ENCODE measurements at places on chromosomes 1 and 21.

GRCh38 chr1:223780318-223780717 lies 65.4 kb downstream of the TP53BP2 start:
- peaks cover 22% of the 10 kb centered on the region for H3K4me1 ChIP-seq
- H3K27ac ChIP-seq = no peak overlapping the region
- H3K36me3 ChIP-seq = peaks cover 41% of the 10 kb centered on the region
- H3K4me3 ChIP-seq = no peak overlapping the region
- no peak for DNase-seq

- DNase-seq = no peak
- H3K27ac ChIP-seq = no peak overlapping the region
- H3K27me3 ChIP-seq = peaks cover 2% of the 10 kb centered on the region
Measured at GRCh38 chr1:107293901-107294613, 153.2 kb downstream of the NTNG1 start.

GRCh38 chr21:34807881-34808568 lies 139.2 kb downstream of the CLIC6 start:
- H3K4me3 ChIP-seq = peak overlapping the region; percentile 12
- peak; percentile 72 for DNase-seq
- peak overlapping the region; percentile 67 for H3K27ac ChIP-seq
- H3K36me3 ChIP-seq = peaks cover 15% of the 10 kb centered on the region

GRCh38 chr21:43933199-43933598 lies 68.2 kb downstream of the AGPAT3 start:
- H3K4me3 ChIP-seq = no peak overlapping the region
- H3K36me3 ChIP-seq = peaks cover 3% of the 10 kb centered on the region
- peaks cover 12% of the 10 kb centered on the region for H3K4me1 ChIP-seq
- DNase-seq = no peak
- no peaks in the 10 kb centered on the region for H3K27me3 ChIP-seq

DNA sequence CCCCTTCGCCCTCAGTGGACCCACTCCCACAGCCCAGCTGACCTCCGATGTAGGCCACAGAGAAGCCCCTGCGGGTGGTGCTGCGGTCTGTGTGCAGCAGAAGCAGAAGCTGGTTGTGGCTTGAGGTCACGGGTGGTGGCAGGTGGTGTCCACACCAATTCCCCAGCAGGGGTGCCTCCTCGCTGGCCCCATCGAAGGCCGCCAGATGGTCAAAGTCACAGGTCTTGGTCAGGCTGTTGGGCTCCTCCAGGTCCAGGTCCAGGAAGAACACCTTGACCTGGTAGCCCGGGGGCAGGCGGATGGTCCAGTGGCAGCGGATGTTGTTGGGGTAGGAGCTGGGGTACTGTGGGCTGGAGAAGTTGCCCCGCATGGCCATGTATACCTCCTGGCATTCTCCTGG lies 13.1 kb downstream of the CDCP2 start:
- no peak overlapping the region for H3K27ac ChIP-seq
- H3K36me3 ChIP-seq = no peaks in the 10 kb centered on the region
- no peak overlapping the region for H3K4me3 ChIP-seq
- DNase-seq = no peak
- H3K4me1 ChIP-seq = no peaks in the 10 kb centered on the region

DNA sequence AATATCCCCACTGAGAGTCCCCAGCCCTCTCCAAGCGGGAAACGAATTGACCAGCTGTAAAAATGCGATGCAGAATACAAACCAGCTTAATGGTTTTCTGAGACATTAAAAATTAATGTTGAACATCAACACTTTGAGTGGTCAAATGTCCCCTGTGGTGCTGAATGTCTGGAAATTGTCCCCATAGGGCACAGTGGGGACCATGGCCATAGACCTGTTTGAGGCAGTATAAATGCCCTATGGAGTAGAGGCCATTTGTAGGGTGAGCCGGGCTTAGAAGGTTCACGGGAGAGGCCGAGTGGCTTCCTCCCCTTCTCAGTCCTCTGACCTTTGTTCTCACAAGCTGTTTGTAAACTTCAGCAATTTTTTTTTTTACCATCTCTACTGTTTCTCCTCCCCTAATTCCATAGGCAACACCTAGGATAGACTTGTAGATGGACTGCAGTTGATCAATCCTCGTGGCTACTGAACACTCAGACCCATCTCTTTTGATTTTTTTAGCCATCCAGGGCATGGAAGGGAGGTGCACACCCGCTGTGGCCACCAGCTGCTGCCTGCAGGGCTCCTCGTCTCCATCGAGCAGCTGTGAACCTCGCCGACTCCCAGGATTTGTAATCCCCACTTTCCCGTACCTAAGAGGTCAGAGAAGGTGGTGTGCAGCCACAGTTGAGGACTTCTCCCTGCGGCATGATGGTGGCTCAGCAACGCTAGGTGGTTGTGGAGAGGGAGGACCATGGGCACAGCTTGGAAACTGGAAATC lies 41.0 kb downstream of the KAZN start:
- no peaks in the 10 kb centered on the region for H3K4me1 ChIP-seq
- no peaks in the 10 kb centered on the region for H3K27me3 ChIP-seq
- DNase-seq = no peak

- peaks cover 32% of the 10 kb centered on the region for H3K36me3 ChIP-seq
- peaks cover 69% of the 10 kb centered on the region for H3K4me1 ChIP-seq
- peak overlapping the region; percentile 12 for H3K4me3 ChIP-seq
- no peaks in the 10 kb centered on the region for H3K27me3 ChIP-seq
- DNase-seq = no peak
- H3K27ac ChIP-seq = peak overlapping the region; percentile 67
Measured at GRCh38 chr1:107840725-107841124, 124.3 kb downstream of the VAV3 start.

DNA sequence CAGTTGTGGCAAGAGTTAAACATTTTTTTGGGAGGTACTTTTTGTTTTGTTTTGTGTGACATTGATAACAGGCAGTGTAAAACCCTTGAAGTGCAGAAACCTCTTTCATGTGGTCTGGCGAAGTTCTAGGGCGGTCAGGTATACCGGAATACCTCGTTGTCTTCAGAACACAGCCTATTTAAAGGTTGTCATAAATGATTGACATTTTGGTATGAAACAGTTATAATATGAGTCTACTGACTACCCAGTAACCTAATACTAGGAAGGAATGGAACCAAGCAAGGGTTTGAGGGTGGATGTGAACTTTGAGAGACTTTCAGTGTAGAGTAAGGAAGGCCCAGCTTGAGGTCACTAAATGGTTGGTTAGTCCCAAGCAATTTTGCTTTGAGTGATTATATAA lies 40.5 kb downstream of the PATJ start:
- peaks cover 38% of the 10 kb centered on the region for H3K4me1 ChIP-seq
- H3K36me3 ChIP-seq = peaks cover 12% of the 10 kb centered on the region
- no peaks in the 10 kb centered on the region for H3K27me3 ChIP-seq
- H3K27ac ChIP-seq = peak overlapping the region; percentile 80

- no peak for DNase-seq
- no peak overlapping the region for H3K27ac ChIP-seq
- H3K4me1 ChIP-seq = peaks cover 40% of the 10 kb centered on the region
- H3K4me3 ChIP-seq = no peak overlapping the region
- peaks cover 25% of the 10 kb centered on the region for H3K36me3 ChIP-seq
Measured at GRCh38 chr1:21278208-21278859, 11.9 kb downstream of the ECE1 start.

- no peak overlapping the region for H3K27ac ChIP-seq
- H3K27me3 ChIP-seq = no peaks in the 10 kb centered on the region
- no peaks in the 10 kb centered on the region for H3K36me3 ChIP-seq
- H3K4me1 ChIP-seq = peaks cover 25% of the 10 kb centered on the region
- H3K4me3 ChIP-seq = no peak overlapping the region
- DNase-seq = no peak
Measured at GRCh38 chr1:66767626-66768025, 15.4 kb downstream of the DYNLT5 start.

Measured in activated CD8-positive, alpha-beta T cell treated with anti-CD3 and anti-CD28 coated beads, Interleukin-2, amount 10 ng/mL, durations not matched to agents 7 days and 5 days (primary cell).